ENCODE measurements at places on chromosomes 5 and 9. TPM values are rescaled to one million over a fixed set of nuclear protein-coding genes. Genes with fewer than 3 reads are reported as not detected.

DNA sequence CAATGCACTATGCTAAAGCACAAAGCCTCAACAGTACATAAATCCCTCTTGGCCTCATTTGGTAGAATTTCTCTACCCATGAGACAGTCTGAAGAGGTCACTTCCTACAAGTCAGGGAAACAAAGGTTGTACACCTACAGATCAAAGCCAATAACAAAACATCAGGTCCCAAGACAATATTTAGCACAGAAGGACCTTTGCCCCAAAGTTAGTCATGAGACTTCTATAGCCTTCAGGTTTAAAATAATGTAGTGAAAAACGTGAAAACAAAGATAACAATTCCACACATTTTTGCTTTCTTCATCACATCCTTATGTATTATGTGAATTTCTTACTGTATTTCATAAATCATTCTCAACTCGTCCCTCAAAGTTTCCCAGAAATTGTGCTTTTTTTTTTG, 15.8 kb downstream of the AFF4 start:
- DNase-seq, result no peak

SPZ1 gene
- total RNA-seq, result not detected

GRCh38 chr5:67206461-67206860, 9.9 kb upstream of the CD180 start:
- DNase-seq, result no peak

PRSS3 gene
- total RNA-seq, result not detected

DNA sequence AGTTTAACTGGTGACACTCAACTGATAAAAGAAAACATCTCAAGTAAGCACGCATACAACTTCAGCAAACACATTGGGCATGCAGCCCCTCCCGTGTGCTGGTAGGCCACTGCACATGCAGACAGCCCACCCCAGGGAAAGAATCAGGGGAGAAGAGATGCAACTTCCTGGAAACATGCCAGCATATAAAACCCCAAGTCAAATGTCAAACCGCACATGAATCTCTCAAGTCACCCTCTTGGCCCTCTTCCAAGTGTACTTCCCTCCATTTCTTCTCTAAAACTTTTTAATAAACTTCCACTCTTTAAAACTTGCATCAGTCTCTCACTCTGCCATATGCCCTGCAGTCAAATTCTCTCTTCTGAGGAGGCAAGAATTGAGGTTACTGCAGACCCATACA, 732.7 kb downstream of the SEMA5A start:
- DNase-seq, result no peak

DNA sequence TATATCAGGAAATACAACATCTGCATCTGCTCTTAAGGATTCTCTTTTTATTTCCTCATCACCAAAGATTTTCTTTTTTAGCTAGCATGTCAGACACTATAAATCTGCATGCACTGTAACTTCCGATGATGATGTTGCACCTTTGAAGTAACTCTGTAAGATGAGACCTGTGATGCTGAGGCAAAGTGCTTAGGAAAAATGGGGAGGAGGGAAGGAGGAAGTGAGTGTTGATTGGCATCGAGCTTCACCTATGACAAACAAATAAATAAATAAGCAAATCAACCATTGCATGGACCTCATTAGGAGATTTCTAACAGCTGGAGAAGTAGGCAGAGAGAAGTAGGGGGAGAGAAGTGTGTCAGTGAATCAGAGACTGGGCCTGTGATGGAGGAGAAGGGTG, 52.6 kb downstream of the ENC1 start:
- DNase-seq, result no peak

GRCh38 chr9:79633558-79633957, 61.8 kb downstream of the TLE4 start:
- DNase-seq, result no peak

DNA sequence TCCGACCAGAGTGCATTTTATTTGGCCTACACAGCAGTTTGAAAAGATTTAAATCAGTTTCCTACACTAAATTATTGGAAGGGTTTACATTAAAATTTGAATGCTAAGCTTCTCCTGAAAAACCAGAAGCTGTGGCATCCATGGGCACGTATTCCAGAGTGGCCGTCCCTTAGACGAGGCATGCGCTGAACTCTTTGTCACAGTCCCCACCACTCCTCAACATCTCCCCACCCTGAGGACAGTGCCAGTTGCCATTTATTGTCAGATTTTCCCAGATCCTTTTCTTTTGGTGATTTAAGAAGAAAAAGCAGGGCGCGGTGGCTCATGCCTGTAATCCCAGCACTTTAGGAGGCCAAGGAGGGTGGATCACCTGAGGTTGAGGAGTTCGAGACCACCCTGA, 39.9 kb upstream of the UNC5A start:
- DNase-seq, result no peak

DNA sequence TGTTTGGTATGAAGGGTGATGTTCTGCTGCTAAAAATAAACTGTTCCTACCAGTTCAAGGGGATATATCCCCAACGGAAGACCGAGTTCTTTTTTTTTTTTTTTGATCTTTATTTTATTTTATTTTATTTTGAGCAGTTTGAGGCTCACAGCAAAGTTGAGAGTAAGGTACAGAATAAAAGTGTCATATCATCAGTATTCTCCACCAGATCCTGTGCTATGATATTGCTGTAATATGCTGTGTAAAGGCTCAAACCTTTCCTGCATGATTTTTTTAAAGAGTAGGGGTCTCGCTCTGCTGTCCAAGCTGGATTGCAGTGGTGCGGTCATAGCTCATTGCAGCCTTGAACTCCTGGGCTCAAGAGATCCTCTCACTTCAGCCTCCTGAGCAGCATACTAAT, 34.8 kb upstream of the DHFR start:
- DNase-seq, result no peak

DNA sequence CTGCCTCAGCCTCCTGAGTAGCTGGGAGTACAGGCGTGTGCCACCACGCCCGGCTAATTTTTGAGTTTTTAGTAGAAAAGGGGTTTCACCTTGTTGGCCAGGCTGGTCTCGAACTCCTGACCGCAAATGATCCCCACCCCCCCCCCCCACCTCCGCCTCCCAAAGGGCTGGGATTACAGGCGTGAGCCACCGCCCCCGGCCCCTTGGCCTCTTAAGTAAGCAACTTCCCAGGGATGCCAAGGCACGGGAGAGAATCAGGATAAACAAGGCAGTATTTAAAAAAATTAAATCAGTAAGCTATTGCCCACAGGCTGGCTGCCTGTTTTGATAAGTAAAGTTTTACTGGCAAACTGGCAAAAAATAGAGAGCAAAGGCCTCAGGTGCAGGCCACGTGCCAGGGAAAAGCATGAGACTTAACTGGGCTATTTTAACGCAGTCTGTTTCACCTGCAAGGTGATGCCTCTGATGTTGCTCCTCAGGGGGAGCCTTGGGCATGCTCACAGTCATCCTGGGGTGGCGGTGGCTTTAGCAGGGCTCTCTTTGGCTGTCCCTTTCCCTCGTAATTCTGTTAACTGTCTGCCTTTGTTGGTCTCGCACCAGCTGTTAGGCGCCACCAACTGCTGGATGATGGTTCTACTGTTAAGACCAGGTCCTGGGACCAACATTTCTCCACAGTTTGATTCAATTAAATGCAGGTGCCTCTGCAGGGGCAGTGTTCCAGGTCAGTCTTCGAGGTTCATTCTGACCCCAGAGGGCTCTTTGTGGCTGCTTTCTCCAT, 19.4 kb upstream of the RNF130 start:
- DNase-seq, result peak; percentile 83

WDR70 gene
- 34.2 TPM for total RNA-seq

N4BP3 gene
- total RNA-seq, result 0.25 TPM

TICAM2 gene
- 4.5 TPM for total RNA-seq

SPATA31D4 gene
- total RNA-seq, result not detected

DNA sequence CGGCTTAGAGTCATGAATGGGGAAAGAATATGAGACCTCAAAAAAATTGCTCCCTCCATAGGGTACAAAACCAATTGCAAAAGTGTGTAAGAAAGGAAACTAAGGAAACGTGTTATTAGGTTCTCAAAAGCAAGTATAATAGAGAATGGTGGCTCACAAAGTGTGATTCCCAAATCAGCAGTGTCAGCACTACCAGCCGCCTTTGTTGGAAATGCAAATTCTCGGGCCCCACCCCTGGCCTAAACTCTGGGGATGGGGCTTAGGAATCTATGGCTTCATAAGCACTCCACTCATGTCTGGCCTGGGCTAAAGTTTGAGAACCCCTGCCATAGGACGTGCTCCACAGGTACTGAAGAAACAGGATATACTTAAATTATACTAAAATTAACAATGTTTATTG, 1.6 kb upstream of the CCDC69 start:
- DNase-seq, result no peak

DNA sequence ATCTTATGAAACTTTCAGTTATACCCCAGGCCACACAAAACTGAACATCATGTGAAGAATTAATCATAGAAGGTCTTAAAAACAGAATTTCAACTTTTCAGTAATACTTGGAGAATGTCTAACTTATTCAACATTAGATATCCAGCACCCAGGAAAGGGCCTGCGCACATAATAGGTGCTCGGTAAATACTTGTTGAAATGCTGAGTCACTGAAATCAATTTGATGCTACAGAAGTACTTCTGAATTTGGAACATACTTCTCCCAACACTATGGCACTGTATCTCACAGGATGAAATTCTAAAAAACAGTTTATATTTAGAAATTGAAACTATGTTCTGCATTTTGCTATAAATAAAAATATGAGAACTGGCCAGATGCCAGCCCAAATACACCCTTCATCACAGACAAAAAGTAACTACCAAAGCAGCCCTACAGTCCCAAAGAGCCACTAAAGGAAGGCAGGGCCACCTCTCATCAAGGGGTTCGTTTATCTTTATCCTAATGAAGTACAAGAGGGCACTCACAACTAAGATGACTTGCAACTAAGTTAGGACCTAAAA, 26.5 kb downstream of the MRPS27 start:
- no peak for DNase-seq

STPG3 gene
- not detected for total RNA-seq

DNA sequence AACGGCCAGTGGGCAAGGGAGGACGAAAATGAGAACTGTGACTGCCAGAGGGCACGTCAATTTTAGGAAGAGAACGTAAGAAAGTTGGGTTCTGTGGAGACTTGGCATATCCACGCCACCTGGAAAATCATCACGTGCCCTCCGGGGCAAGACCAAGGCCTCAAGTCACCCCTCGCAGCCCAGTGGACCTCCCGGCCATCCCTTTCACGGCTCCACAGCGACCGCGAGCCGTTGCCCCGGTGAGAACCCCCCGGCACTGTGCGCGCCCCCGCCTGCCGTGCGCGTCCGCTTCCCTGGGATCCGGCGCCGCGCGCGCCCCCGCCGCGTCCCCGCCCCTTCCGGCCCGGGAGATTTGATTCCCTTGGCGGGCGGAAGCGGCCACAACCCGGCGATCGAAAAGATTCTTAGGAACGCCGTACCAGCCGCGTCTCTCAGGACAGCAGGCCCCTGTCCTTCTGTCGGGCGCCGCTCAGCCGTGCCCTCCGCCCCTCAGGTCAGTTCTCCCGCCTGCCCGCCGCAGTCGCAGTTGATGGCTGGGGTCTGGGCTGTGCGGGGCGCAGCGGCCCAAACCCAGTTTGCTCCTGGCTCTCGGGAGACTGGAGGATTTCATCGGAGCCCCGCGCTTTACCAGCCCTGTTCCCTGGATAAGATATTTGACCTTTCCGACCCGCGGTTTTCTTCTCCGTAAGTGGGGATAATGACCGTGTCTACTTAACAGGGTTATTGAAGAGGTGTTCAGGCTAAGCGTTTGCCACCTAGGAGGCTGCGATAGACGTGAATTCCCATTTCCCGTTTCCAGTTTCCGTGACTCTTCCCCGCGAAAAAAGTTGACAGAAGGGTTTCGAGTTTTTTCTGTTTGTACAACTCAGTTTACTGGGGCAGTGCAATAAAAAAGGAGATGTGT, at the start of gene MELK:
MELK (plus strand) TSS at position 381 of the 904 bp plus-strand sequence. CDS start 8,787 bp downstream, outside the sequence.
- DNase-seq, result peak; percentile 65

PTTG1 gene
- total RNA-seq, result 556 TPM

DNA sequence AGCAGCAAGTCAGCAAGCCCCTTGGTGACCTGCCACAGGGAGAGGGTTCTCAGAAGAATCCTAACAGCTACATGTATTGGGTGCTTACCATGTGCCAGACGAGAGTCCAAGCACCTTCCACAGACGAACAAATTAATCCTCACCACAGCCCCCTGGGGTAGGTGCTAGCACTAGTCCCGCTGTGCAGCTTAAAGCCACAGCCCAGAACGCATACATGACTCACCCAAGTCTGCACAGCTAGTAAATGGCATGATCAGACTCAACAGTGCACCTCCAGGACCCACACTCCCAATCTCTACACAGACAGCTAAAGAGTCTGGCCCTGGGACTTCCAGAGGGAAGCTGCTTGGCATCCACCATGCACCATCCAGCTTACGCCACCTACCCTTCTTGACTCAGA, 111.5 kb downstream of the PAX5 start:
- DNase-seq, result peak; percentile 62

DOK3 gene
- total RNA-seq, result 1.1 TPM

DNA sequence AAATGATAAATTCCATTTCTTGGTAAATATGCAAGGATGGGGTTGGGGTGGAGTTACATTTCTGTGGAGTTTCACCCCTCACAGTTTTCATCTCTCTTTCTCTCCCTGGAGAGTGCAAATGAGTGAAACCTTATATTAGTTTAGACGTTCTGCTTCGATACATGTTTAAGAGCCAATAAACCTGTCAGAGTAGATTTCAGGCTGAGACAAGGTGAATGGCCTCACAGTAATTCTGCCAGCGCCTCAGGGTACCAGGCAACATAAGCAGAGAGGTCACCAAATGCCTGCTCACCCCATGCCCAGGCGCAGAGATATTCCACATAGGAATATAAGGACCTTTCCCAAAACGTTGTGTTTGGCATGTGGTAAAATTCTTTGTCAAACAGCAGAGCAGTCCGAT, 154.9 kb upstream of the VLDLR start:
- DNase-seq, result no peak

GRCh38 chr5:115360046-115360685, 63.7 kb upstream of the CCDC112 start:
- DNase-seq, result peak; percentile 37

DNA sequence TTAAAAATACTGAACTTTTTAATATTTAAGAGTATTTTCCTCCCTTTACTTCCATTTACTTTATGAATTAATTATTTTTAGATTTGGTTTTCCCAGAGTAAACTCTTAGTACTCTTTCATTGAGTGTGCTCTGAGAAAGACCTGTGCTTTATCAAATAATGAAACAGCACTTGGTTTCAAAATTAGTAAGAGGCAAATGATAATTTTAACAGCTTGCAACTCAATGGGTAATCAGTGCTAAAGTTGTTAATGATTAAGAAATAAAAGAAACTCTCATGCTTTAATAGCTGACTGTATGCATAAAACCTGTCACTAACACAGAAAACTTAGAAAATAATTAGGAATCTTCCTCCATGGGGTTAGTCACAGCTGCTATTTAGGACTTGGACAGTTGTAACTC, 244.4 kb downstream of the RFX3 start:
- no peak for DNase-seq

- no peak for DNase-seq
Measured at GRCh38 chr9:137870432-137870831, 7.2 kb upstream of the CACNA1B start.

CAVIN4 gene
- 0.60 TPM for total RNA-seq

Data from H4 (cell line).